ENCODE measurements at places on chromosomes 1 and 21.

- DNase-seq, result no peak
These were observed 80.7 kb upstream of the CHODL start for GRCh38 chr21:18163956-18164355.

DNA sequence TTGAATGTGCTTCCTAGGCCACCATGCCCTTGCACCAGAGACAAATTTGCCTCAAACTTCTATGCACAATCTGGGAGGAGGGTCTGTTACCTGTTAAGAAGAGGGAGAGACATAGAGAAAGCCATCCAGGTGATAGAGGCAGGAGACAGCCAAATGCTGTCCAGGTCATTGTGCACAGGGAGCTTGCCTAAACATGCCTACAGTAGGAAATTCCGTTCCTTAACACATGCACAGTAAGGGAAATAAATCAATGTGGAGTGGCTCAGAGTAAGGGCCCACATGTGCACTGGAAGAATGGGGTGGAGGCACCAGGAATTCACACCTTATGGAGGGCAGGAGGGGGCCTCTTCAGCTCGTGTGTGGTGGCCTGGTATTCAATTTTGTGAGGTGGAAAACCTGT is 19.5 kb upstream of the CREG1 start:
- DNase-seq, result no peak

- DNase-seq, result no peak
These were observed 10.3 kb downstream of the ZBTB40 start for GRCh38 chr1:22461678-22462527.

DNA sequence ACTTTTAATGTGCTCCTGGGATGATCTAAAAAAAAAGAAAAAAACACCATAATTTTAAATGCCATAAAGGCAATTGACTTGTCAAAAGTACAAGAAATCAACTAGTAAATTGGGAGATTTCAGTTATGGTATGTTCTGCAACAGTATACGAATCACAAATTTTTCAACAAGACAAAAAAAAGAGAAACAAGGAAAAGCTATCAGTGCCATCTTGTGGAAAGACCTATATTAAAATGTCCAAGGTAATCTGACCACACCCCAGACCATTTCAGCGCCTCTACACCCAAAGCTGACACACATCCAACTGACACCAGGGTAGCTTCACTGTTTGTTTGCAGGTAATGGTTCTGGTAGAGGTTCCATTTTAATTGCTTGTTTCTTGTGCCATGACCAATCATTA is 5.0 kb upstream of the DUSP23 start:
- no peak for DNase-seq

DNA sequence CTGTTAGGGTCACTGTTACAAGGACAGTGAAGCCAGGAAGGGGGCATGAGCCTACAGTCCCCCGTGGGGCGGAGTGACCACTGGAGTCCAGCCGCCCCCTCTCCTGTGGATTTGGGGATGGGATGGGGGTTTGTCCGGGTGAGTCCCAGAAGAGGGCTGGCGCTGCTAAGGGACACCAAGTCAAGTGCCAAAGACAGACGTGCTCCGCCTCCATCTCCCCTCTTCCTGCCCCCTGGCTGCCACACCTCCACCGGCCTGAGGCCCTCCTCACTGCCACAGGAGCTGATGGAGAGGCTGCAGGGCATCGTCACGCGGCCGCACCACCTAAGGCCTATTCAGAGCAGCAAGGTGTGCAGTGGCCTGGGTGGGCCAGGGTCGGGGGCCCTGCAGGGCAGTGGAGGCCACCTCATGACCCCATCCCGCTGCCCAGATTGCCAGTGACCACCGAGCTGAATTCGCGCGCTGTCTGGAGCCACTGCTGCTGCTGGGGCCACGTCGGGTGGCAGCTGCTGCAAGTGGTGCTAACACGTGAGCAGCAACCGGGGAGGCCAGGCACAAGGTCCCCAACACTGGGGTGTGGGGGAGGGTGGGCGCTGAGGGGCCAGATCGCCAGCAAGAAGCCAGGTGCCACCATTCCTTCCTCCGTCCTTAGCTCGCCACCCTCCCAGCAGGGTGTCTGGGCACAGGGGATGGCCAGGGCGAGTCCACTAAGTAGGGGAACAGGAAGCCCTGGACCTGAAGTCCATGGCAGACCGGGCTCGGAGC is 4.9 kb downstream of the RNF207 start:
- no peak for DNase-seq

DNA sequence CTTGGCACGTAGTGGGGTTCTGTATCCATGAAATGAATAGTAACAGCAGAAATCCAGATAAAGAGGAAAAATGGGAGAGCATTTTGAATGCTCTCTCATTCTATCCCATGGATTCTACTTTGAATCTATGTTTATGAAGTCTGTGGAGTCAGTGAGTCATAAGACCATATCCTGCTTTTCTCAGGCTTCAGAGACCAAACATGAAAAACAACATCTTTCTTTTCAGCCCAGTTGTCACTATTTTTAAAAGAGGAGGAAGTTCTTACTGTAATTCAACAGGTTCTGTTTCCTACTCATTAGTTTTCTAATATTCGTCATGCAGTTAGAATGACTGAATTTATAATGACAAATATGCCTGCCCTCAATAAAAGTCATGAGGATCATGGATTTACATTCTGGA is 39.4 kb upstream of the CD55 start:
- peak; percentile 83 for DNase-seq

DNA sequence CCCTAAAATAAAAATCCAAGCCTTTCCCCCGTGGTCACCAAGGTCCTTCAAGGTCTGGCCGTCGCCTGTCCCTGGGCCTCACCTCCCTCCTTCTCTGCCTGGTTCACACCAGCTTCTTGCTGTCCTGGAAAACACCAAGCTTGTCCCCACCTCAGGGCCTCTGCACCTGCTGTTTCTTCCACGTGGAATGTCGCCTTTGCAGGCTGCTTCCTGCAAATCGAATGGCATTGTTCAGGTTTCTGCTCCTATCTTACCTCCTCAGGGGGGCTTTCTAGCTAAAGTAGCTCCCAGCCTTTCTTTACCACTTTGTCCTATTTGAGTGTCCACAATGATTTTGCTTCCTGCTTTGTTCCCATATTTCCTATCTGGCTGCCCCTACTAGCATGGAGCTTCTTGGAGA is 3.3 kb upstream of the CASZ1 start:
- no peak for DNase-seq

DNA sequence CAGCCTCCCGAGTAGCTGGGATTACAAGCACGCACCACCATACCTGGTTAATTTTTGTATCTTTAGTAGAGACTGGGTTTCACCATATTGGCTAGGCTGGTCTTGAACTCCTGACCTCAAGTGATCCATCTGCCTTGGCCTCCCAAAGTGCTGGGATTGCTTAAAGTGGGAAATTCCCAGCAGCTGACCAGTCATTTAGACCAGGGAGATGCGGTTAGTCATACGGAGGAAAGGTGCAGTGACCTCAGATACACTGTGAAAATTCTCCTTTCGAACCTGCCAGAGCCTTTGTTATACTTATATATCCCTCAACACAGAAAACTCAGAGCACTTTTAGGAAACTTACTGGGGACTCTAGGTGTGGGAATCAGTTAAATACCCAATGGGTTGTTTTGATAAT is 39.6 kb downstream of the MAP10 start:
- no peak for DNase-seq

DNA sequence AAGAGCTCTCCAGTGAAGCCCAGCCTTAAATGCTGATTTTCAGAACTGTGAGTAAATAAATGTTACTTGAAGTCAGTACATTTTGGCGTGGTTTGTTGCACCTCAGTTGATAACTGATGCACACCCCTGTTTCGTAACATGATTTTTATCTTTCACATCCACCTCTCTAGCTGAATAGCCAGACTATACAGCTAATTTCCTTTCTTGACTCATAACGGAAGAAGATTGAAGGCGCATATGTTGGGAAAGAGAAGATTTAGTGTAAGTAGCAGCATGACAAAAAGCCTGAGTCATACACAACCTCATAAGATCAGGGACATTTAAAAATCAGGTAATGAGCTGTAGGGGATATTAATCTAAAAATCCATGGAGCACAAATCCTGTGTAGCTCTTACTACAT is 716.2 kb upstream of the ZP4 start:
- peak; percentile 97 for DNase-seq

GRCh38 chr1:109657395-109657794 is 1.5 kb downstream of the GSTM4 start:
- DNase-seq, result no peak

GRCh38 chr1:25123551-25123950 is 108.8 kb downstream of the SYF2 start:
- DNase-seq, result no peak
